ENCODE measurements at places on chromosomes 5 and 9.

DNA sequence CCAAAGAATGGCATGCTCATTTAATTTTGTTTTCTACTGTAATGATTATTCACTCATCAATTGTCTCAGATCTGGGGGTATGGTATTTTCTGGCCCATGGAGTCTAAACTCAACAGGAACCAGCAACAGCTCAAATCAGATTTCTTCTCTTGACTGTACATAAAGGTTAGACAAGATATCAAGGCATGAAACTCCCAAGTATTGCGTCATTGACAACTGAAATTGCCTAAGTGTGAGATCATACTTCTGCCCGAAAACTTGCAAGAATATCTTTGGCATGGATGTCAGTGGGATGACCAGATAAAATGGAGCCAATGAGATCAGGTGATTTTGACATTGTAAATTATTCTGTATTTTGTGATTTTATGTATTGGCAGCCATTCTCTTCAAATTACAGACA lies 141.7 kb upstream of the STK32A start:
- DNase-seq, result no peak

DNA sequence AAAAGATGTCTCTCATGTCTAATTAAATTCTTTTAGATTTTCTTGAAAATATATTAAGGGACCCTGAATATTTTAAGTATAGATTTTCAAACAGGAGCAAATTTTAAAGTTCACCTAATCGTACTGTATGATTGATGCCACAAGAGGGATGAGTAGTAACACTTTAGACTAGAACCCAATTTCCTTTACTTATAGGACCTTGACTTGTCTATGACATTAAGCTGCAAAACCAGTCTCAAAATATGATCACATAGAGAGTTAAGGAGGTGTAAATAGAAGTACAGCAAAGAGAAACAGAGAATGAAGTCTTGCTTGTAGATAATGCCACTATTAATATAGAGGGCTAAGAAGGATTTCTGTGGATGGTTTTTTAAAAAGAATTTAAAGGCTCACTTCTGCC lies 312.9 kb upstream of the PRR16 start:
- DNase-seq, result no peak

DNA sequence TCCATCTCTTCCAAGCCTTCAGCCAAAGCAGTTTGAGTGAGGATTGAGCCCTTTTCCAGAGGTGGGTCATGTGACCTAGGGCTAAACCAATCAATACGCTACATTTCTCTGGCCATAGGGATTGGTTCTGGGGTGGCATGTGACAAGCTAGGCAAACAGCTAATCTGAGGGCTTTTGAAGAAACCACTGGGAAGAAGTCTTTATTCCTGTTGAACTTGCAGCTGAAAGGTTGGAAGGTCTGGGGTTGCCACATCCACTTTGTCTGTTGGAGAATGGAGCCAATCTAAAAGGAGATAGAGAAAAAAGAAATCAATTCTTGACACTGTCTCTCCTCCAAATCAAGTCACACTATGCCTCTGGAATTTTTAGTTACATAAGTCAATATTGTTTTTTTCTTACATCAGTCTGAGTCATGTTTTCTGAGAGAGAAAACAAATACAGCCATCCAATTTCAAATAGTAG lies 637.8 kb upstream of the WWC1 start:
- DNase-seq, result no peak

- no peak for DNase-seq
These were observed 608.0 kb upstream of the ACO1 start for GRCh38 chr9:31776471-31776870.

GRCh38 chr9:13929013-13929412 lies 384.9 kb downstream of the NFIB start:
- no peak for DNase-seq

All from islet precursor cell (in vitro differentiated cells).